ENCODE measurements at places on chromosomes 1 and 21. TPM values are rescaled to one million over a fixed set of nuclear protein-coding genes. Genes with fewer than 3 reads are reported as not detected.

Gene RPTN
- polyA plus RNA-seq: not detected

Gene OR2L5
- polyA plus RNA-seq: not detected

Gene KLHL12
- 16.5 TPM for polyA plus RNA-seq

Gene RHD
- not detected for polyA plus RNA-seq

Gene SKI
- polyA plus RNA-seq: 0.30 TPM

DNA sequence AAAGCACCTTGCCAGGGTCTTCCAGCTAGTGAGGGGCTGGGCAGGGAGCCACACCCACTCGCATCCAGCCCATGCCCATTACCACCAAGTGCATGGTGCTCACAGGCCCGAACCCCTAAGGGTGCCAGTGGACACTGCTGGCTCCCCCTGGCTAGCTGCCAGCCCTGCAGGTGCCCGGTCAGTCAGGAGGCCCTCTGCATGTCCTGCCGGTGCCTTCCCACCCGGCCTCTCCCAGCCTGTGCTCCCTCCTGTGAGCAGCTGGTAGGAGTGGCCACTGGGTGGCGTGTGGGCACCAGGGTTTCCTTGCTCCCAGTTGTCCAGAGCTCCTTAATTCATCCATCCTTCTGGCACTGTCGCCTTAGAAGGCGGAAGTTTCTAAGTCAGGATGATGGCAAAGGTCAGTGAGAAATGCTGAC is 33.4 kb downstream of the QSOX1 start:
- no peak for DNase-seq
- H3K4me3 ChIP-seq: no peak overlapping the region
- no peak overlapping the region for H3K27ac ChIP-seq

DNA sequence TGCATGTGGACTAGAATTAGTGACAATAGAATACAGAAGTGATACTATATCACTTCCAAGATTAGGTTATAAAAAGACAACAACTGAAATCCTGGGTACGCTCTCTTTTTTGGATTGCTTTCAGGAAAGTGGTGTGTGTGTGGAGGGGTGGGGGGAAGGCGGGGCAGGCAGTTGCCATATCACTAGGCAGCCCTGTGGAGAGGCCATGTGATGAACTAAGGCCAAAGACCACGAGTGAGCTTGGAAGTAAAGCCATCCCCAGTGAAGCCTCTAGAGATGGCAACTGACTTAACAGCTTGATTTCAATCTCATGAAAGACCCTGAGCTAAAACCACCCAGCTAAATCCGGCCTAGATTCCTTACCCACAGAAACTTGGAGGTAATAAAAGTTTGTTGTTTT is 6.2 kb upstream of the ASPM start:
- DNase-seq: no peak
- H3K27ac ChIP-seq: no peak overlapping the region
- no peaks in the 10 kb centered on the region for H3K4me1 ChIP-seq
- no peak overlapping the region for H3K4me3 ChIP-seq
- no peaks in the 10 kb centered on the region for H3K27me3 ChIP-seq

GRCh38 chr1:227070638-227071285 is 130.7 kb downstream of the COQ8A start:
- H3K27ac ChIP-seq: no peak overlapping the region
- DNase-seq: no peak
- no peaks in the 10 kb centered on the region for H3K36me3 ChIP-seq
- no peaks in the 10 kb centered on the region for H3K4me1 ChIP-seq
- H3K27me3 ChIP-seq: peaks cover 5% of the 10 kb centered on the region

GRCh38 chr21:35367553-35367952 is 318.5 kb upstream of the RUNX1 start:
- no peak overlapping the region for H3K27ac ChIP-seq
- H3K4me3 ChIP-seq: no peak overlapping the region
- DNase-seq: no peak
- H3K4me1 ChIP-seq: no peaks in the 10 kb centered on the region

DNA sequence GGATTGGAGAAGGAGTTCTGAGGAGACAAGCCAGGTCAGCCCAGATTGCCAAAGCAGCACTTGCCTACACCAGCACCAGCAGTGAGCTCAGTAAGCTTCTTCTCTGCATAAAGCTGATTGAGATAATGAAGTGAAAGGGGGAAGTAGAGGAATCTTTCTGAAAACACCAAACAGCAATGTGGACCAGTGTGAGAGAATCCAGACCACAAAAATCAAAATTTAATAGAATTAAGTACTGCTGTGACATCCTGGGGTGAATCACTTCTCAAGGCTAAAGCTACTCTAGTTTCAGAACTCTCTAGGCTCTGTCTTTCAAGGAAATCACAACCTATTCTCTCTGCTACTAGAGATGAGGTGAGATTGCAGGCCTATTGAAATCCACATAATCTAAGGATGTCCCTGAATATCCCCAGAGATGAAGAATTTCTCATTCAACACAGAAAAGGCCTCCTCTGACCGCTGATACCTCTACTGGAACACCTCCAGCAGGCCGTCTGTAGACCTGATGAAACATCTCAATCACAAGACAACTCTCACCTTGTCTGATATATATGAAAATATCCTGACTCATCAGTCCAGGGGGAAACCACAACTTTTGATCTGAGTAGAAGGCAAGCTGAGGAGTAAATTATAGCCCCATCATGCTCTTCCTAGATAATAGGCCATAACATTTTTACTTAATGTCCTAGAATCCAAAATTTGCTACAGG is at the start of gene FCRL4:
FCRL4 (minus strand) TSS at position 127 of the 709 bp plus-strand sequence. CDS start 141 bp downstream, outside the sequence.
- no peaks in the 10 kb centered on the region for H3K36me3 ChIP-seq
- H3K4me3 ChIP-seq: no peak within 1 kb of the TSS
- H3K27ac ChIP-seq: no peak within 1 kb of the TSS
- H3K4me1 ChIP-seq: no peaks in the 10 kb centered on the region

GRCh38 chr1:215526147-215526845 is 40.8 kb upstream of the KCTD3 start:
- no peaks in the 10 kb centered on the region for H3K36me3 ChIP-seq
- no peak for DNase-seq
- H3K4me3 ChIP-seq: no peak overlapping the region
- H3K27me3 ChIP-seq: no peaks in the 10 kb centered on the region

DNA sequence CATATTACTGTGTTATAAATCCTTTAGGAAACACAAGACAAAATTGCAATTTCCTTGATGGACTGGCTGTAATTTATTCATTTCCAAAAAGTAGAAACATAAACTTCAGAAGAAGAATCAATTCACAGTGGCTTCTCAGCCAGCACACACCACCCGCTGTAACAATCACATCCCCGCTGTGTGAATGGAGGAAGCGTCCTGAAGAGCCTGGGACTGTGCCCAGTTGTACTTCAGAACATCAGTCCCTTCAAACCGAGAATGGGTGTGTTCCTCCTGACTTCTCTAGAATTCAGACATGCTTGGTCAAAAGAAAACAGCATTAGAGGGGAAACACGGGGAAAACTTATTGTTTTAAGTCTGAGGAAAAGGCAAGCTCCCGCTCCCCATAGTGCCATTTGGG is 28.8 kb upstream of the CD84 start:
- peaks cover 24% of the 10 kb centered on the region for H3K4me1 ChIP-seq
- H3K36me3 ChIP-seq: peaks cover 31% of the 10 kb centered on the region
- no peak overlapping the region for H3K27ac ChIP-seq
- DNase-seq: no peak

DNA sequence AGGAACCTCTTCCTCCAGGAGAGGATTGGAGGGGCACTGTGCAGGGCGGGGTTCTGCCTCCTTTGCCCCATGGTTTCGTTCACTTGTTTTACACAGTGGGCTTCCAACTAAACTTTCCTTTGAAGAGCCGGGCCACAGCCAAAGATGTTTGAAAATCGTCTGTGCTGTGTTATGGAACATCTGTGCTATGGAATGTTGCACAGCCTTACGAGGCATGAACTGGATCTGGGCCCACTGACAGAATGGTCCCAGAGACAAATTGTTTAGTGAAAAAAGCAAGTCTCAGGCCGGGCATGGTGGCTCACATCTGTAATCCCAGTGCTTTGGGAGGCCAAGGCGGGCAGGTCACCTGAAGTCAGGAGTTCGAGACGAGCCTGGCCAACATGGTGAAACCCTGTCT is 12.6 kb upstream of the MEF2D start:
- H3K4me3 ChIP-seq: no peak overlapping the region
- no peak overlapping the region for H3K27ac ChIP-seq
- H3K4me1 ChIP-seq: peaks cover 30% of the 10 kb centered on the region
- H3K27me3 ChIP-seq: no peaks in the 10 kb centered on the region
